NCI-H2171 treated with DMSO at 0.1 percent for 48 hours (cell line): ENCODE measurements at places on chromosomes 12 and 14.
A peak's percentile ranks its signal among the peaks of the same experiment; 100 is the strongest.

DNA sequence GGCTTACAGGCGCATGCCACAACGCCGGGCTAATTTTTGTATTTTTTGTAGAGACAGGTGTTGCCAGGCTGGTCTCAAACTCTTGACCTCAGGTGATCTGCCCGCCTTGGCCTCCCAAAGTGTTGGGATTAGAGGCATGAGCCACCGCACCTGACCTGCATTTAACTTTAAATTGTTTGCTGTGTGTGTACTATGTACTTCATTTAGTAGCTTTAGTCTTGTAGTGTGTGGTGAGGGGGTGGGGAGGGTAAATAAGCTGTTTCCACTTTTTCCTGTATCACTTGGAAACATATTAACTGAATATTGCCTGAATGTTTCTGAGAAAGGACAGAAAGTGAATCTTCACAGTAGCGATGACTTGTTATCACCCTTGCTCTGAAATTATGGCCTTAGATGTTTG is 8.5 kb downstream of the DLST start:
- no peak for DNase-seq

- no peak for DNase-seq
Observed at GRCh38 chr14:90658541-90658967, 157.7 kb downstream of the TTC7B start.

GRCh38 chr12:108638997-108639822 is 5.5 kb upstream of the SELPLG start:
- no peak for DNase-seq

DNA sequence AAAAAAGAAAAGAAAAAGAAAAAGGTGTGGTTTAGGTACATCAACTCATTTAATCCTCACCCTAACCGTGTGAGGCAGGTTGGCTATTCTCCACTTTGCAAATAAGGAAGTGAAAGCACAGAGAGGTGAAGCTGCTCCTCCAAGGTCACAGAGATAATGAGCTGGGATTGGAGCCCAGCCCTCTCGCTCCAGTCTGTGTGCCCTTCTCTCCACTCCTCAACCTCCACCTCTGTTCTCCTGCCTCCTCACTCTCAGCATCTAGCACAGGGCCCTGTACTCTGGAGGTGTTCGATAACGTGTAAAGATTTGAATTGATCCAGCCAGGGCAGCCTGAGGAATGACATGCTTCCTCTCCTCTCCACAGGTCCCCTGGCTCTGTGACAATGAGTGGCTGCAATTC is 502.3 kb downstream of the TMEM132D start:
- no peak for DNase-seq

- DNase-seq = peak; percentile 93
Observed at GRCh38 chr14:32201816-32202490, at the start of gene RNU6-7. TSS of gene RNU6-7 (plus strand) at chr14:32202045.

GRCh38 chr12:109421355-109422087 is 55.6 kb downstream of the KCTD10 start:
- no peak for DNase-seq

- peak; percentile 73 for DNase-seq
Observed at GRCh38 chr14:72479461-72479931, 414.4 kb downstream of the DPF3 start.

- peak; percentile 37 for DNase-seq
Observed at GRCh38 chr12:116689979-116690744, 47.7 kb downstream of the SPRING1 start.

GRCh38 chr12:915090-915489 is 34.4 kb downstream of the RAD52 start:
- no peak for DNase-seq

DNA sequence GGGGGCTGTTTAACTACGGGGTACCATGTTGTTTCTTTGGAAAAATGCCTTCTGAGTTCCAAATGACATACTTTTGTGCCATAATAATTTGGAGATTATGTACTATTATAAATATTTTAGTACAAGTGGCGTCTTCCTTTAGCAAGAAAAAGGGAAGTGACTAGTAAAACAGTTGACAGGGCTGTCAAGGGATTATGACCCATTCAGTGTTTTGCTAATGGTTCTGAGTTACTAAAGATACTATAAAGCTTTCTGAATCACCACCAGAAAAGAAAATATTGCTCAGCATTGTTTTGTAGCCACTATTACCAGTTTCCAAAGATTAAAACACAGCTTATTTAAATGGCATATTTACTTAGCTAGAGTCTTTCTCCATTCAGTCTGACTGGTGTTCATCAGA is 334.9 kb downstream of the SNAPC1 start:
- DNase-seq = no peak

DNA sequence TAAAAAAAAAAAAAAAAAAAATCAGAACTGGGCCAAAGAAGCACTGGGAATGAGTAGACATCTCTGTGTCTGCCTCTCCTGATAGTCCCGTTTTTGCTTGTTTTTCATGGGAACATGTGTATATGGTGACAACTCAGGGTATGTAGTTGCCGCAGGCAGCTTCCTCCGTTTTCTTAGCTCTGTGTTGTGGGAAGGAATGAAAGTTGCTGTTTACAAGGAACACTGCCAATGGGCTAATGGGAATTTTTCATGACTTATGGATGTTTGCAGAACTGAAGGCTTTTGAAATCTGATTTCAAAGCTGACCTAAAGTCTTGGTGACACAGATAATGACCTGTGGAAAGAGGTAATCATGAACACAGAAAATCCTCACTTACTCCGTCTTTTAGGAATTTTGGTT is 146.4 kb upstream of the BTG1 start:
- no peak for DNase-seq

DNA sequence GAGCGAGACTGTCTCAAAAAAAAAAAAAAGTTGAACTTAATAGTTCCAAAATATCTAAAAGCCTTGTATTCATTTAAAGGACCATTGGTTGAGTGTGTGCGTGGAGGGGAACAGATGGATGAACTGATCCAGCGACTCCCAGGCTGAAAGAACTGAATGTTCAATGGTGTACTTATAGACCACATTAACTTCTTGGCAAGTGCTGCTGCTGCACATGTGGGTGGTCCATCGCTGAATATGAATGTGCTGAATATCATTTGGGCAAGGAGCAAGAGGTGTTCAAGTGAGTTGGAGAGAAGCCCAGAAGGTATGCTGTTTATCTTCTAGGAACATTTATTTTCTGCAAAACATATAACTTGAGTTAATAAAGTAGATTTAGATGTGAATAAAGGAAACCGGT is 289.0 kb upstream of the RPL10L start:
- DNase-seq = no peak

GRCh38 chr14:95759941-95760340 is 46.0 kb upstream of the TCL1A start:
- no peak for DNase-seq

- DNase-seq = peak; percentile 37
Observed at GRCh38 chr12:15186597-15186996, 34.6 kb downstream of the RERG start.

- DNase-seq = no peak
Observed at GRCh38 chr12:125324861-125325490, 259.7 kb downstream of the AACS start.

GRCh38 chr14:30303350-30303749 is 255.6 kb upstream of the G2E3 start:
- DNase-seq = no peak

- peak; percentile 49 for DNase-seq
Observed at GRCh38 chr14:32339188-32339587, 10.1 kb downstream of the AKAP6 start.
